ENCODE measurements at places on chromosomes 7 and 10.

DNA sequence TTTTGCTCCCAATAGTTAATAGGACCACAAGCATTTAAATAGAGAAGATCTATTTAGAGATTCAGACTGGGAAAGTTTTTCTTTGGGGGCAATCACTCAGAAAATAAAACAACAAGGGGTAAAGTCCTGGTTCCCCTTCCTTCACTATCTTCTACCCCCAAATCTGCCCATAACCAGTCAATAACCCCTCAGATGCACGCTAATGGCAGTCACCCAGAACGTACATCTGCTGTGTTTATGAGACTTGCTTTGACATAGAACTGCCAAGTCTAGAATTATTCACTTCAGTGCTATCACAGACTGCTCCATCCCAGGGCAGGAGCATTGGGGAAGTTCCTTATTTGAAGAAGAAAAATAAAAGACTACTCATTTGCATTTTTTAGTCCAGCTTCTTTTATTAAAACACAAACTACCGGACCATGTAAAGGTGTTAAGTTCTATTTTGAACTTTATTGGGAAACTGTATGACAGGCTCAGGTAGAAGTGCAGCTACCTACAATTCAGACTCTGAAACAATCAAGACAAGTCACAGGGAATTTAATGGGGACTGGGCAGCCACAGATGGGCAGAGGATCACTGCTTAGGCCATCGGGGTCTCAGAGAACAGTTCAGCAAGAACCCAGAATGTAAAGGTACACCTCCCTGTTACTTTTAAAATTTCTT lies 38.4 kb downstream of the ANK3 start:
- no peak for DNase-seq

GRCh38 chr7:129434675-129435318 lies 565 bp downstream of the STRIP2 start:
- DNase-seq: no peak

- no peak for DNase-seq
Measured at GRCh38 chr10:74859546-74859945, 33.1 kb downstream of the KAT6B start.

- DNase-seq: no peak
Measured at GRCh38 chr7:91079487-91079886, 184.7 kb upstream of the FZD1 start.

GRCh38 chr10:988667-989545 lies 672 bp downstream of the GTPBP4 start:
- no peak for DNase-seq

DNA sequence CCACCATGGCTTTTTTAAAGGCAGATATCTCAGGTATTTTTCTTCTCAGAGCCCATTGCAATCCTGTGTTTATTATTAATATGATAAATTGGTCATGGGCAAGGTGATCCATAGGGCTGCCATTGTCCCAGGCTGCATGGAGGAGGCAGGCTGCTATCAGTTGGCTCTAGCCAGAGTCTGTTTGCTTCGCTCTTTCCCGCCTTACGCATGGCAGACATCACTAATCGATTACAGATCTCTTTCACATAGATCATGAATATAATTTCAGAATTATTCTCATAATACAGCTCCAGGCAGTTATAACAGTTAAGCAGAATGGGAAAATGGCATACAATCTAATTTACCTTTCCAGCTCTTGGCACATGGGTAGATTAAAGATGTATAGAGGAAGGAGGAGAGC lies 30.4 kb upstream of the HABP2 start:
- DNase-seq: no peak

GRCh38 chr10:59582058-59582457 lies 127.6 kb downstream of the SLC16A9 start:
- DNase-seq: no peak

- no peak for DNase-seq
Measured at GRCh38 chr7:109950256-109950655, 1140.7 kb upstream of the LRRN3 start.

- DNase-seq: peak; percentile 41
Measured at GRCh38 chr7:55127622-55128081, 108.8 kb downstream of the EGFR start.

- no peak for DNase-seq
Measured at GRCh38 chr10:12788277-12788676, 213.2 kb downstream of the CCDC3 start.

GRCh38 chr7:44212581-44213184 lies 11.9 kb downstream of the YKT6 start:
- DNase-seq: no peak

- no peak for DNase-seq
Measured at GRCh38 chr10:76774987-76775603, 862.5 kb downstream of the KCNMA1 start.

- DNase-seq: no peak
Measured at GRCh38 chr10:91424016-91424415, 13.9 kb downstream of the HECTD2 start.

DNA sequence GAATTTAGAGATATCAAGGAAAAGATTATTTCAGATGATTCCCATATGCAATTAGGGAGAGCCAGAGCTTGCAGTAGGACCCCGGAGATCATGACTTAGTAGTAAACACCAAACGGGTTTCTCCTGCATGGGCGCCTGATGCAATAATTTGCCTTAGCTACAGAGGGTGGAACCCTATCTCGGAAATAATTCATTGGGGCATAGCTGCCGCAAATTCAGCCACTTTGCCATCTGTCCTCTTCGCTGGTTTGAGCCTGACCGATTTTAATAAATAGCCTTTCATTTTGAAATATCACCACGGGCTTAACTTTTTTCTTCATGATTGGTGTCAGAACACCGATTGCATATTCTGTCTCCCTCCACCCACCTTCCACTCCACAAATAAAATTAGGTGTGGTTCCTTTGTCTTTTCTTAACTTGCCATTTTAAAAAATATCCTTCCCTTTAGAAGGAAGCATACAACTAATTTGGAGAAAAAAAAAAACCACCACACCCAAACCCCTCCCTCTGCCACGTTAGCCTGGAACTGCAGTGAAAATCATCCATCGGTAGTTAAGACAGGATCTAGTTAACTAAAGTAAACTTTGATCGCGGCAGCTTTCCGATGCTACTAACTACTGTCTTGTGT lies 1.4 kb downstream of the GARS1 start:
- DNase-seq: peak; percentile 60

- DNase-seq: no peak
Measured at GRCh38 chr7:150928541-150928940, 49.6 kb downstream of the KCNH2 start.

DNA sequence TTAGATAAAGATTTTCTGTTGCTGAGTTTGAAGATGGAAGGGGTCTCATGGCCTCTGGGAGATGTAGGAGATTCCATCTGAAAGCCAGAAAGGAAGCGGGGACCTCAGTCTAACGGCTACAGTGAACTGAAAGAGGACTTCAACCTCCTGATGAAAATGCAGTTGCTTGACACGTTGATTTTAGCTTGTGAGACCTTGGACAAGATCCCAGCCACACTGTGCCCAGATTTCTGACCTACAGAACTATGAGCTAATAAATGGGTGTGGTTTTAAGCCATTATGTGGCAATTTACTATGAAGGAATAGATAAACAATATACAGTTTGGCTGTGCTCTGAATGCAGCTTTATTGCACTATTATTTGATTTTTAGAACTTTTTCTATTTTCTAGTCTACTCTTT lies 342.3 kb upstream of the SEMA3D start:
- no peak for DNase-seq

- DNase-seq: no peak
Measured at GRCh38 chr7:151408839-151409666, 785 bp downstream of the WDR86 start.

GRCh38 chr10:69232252-69232651 lies 12.1 kb downstream of the HKDC1 start:
- peak; percentile 74 for DNase-seq

DNA sequence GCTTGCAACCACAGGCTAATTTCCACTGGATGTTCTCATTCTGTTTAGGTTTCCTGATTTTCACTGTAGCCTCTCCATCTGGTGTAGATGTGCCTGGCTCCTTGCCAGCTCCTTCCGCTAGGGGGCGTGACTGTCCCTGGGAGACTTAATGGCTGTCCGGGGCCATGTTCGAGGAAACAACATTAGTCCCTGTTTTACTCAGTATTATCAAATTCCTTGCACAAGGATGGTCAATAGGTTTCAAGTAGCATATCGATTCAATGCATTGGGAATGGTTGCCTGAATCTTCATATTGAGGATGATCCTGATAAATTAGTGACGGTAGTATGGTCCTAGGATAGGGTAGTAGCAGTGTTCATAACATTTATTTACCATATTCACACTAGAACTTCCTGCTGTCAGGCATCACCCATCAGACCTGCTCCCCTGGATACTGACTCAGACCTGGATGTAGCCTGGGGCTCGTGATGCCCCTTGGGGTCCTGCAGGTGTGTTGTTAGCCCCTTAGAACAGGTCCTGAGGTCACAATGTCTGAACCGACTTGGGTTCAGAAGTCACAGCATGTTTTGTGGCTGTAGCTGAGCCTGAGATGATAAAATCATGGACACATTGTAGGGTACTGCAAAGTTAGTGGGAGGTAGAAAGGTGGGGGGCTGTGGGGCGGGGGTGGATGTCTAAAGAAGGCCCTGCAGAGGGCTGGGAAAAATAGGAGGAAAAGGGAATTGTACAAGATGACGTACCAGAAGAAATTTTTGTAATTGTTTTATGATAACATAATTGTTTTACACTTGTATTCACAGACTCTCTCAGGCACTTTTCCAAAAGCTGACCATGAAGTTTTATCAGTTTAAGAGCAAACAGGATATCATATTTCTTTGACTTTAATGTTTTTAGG lies 8.9 kb upstream of the EXOC6 start:
- DNase-seq: peak; percentile 20

- no peak for DNase-seq
Measured at GRCh38 chr10:86303626-86304025, 63.0 kb downstream of the GRID1 start.

- DNase-seq: no peak
Measured at GRCh38 chr10:86642499-86642898, 11.8 kb upstream of the OPN4 start.

- DNase-seq: no peak
Measured at GRCh38 chr10:96276426-96276825, 5.1 kb upstream of the BLNK start.

DNA sequence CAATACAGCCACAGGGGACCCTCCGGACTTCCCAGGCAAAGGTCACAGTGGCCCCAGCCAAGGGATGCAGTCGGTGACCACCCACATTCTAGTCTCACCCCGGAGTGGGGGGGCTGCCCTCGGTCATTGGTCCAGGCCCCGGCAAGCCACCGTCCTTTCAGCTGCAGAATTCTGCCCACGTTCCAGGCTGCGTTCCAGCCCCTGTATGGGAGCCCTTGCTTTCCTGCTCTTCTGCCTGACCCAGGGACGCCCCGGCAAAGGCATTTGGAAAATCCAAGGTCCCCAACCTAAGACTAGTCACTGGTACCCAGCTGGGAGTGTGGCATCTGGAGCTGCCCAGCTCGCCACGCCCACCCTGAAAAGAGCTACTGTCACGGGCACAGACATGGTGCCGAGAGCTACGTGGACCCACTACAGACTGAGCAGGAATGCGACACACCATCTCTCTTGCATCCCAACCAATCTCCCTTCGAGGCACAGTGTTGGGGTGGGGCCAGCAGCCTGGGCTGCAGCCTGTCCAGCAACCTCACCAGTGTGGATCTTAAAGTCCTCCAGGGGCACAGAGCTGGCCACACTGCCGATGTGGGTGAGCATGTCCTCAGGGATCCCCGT lies 18.6 kb downstream of the OGDHL start:
- no peak for DNase-seq

GRCh38 chr7:70307544-70308106 lies 709.4 kb downstream of the AUTS2 start:
- peak; percentile 35 for DNase-seq

DNA sequence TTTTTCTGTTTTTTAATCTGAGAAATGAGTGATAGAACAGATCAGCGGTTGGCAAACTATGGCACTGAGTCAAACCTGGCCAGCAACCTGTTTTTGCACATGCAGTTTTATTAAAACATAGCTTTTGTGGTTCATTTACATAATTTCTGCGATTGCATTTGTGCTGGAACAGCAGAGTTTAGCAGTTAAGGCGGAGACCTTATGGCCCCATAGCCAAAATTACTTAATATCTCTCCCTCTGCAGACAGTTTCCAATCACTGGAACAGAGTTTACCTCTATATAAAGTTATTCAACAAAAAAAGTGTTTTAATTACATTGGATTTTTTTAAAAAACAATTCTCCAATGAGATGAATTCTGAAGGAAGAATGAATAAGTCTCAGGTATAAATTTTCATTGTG lies 212.1 kb downstream of the DGKB start:
- DNase-seq: no peak

- DNase-seq: no peak
Measured at GRCh38 chr7:81714306-81714705, 55.5 kb downstream of the HGF start.

DNA sequence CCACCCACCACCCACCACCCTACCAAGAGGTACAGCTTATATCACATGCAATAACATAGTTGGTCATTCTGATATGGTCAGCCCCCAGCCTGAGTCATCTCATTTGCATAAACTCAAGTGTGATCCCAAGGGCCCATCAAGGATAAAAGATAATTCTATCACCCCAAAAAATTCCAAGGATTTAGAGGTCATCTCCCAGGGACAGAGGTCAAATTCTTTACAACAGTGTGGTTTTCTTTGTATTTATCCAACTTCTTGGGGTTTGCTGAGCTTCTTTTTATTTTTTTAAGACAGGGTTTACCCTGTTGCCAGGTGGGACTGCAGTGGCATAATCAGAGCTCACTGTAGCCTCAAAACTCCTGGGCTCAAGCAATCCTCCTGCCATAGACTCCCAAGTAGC lies 9.4 kb upstream of the GTPBP10 start:
- no peak for DNase-seq

- no peak for DNase-seq
Measured at GRCh38 chr10:131806146-131806545, 94.7 kb upstream of the PPP2R2D start.

- no peak for DNase-seq
Measured at GRCh38 chr10:3167611-3168330, 4.8 kb downstream of the PITRM1 start.

DNA sequence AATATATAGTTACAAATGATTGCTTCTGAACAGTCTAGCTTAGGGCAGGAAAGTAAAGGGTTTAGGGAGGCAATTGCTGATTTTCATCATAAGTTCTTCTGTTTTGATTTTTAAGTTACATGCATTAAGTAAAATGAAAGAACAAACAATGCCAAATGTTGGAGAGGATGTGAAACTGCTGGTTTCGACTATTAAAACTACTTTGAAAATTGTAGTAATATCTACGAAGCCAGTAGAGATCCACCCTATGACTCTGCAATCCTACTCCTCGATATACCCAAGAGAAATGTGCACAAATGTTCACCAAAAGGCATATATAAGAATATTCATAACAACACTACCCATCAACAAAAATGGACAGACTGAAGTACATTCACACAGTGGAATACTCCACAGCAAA lies 24.3 kb downstream of the PDZD8 start:
- no peak for DNase-seq

- DNase-seq: no peak
Measured at GRCh38 chr10:119543814-119544642, 1.5 kb upstream of the RGS10 start.

DNA sequence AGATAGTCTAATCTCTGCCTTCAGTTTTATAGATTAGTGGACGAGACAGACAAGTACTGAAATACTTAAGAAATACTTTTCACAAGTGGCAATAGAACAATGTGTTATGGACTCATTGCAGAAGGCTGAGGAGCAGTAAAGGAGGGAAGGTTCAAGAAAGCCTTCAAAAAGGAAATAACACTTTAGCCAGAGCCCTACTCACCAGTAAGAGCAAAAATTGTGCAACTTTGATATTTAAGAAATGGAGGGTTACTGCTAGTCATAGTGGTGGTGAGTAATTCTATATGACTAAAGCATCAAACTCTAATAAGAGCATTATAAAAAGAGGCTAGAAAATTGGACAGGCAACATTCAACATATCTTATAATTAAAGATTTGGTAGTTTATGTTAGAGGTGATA lies 28.8 kb downstream of the PTPN12 start:
- DNase-seq: no peak

Measured in LoVo (cell line).